ENCODE measurements at places on chromosomes 12 and 14. TPM values are rescaled to one million over a fixed set of nuclear protein-coding genes. Genes with fewer than 3 reads are reported as not detected.

DNA sequence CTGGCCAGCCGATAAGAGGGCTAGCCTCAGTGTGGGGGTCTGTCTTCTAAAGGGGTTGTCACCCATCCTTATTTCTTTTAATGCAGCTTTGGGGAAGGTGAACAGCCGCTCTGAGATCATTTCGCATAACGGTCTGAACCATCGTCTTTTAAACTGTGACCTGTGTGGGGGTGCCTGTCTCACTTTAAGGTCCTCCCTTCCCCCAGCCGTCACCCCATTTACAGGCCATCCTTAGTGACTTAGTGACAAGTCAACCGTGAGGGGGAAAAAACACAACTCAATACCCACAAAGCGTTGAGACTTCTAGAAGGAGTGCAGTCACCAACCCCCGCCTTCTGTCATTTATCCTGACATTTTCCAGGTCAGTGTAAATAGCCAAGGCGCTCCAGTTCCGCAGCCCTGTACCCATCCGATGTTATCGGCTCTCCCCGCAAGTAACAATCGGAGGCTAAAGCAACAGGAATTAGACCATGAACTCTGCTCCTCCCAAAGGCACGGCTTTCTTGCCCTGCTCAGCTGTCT is 505 bp upstream of the DENND5B start:
- peak; percentile 50 for DNase-seq

DNA sequence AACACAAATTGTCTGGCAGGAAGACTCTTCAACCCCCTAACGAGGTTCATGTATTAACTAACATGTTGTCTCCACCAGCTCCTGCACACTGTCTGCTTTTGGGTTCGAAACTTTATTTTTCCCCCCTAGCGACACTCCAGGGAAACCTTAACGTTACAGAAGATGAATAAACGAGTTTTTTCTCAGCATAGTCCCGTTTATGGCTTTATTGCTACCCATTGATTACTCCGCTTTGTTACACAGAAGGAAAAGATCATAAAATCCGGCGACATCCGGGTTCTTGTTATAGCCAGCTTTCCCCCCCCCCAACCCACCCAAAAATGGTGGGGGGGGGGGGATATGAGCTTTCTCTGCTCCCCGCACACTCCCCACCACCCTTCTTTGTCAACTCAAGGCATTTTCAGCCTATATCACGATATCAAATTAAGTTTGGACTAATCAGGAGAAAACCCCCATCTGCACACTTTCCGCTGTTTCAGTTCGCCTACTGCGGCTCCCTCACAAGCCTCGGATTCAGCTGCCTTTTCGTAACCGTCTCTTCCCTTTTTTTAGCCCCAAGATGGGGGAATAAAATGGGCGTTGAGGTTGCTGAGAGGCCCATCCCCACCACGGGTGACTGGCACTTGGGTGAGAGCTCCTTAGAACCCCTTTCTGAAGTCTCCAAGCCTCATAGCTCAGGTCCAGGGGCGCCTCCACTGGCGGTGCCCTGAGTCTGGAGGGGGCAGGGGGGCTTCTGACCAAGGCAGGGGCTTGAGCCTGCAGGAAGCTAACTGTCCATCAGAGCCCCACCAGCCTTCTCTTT is 1.4 kb upstream of the HOXC6 start:
- DNase-seq, result no peak

GRCh38 chr12:79935624-79936345 is 888 bp upstream of the PPP1R12A start:
- DNase-seq, result no peak

- DNase-seq, result no peak
Measured at GRCh38 chr14:59768855-59769375, 101.7 kb downstream of the RTN1 start.

GRCh38 chr12:40152783-40153383 is 47.0 kb upstream of the SLC2A13 start:
- peak; percentile 54 for DNase-seq

GRCh38 chr12:109995686-109996482 is at the start of gene GIT2:
GIT2 (minus strand) TSS chr12:109996368; CDS start chr12:109996224, 144 bp downstream.
- peak; percentile 97 for DNase-seq

DNA sequence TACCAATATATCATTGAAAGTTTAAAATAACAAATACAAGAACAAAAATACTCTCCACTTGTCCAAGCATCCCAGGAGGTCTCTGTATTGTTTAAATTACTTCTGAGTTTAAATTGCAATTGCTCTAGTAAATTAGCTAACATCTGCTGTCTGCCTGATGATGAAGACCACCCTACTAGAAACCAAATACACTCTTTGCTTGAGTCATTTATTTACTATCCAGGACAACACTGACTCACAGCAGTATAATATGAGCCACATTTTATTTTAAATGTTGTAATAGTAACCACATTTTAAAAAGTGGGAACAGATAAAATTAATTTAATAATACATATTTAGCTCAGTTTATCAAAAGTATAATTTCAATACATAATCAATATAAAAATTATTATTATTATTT is 62.9 kb upstream of the EEA1 start:
- no peak for DNase-seq

DNA sequence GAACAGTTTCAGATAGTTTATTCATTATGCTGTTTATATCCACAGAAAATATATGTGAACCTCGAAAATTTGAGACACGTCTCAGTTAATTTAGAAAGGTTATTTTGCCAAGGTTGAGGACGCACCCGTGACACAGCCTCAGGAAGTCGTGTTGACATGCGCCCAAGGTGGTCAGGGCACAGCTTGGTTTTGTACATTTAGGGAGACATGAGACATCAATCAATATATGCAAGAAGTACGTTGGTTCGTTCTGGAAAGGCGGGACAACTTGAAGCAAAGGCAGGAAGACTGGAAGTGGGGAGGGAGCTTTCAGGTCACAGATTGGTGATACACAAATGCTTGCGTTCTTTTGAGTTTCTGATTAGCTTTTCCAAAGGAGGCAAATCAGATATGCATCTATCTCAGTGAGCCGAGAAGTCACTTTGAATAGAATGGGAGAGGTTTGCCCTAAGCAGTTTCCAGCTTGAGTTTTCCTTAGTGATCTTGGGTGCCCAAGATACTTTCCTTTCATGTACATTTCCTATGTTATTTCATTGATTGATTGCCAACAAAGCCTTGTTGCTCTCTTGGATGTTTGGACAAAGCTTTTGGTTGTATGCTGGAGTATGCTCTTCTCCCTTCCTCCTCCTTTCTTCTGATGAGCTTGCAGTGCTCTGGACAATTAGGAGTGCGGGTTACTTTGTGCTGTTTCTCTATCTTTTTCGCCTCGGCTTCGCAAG is 3.2 kb downstream of the SNAPC1 start:
- no peak for DNase-seq

DNA sequence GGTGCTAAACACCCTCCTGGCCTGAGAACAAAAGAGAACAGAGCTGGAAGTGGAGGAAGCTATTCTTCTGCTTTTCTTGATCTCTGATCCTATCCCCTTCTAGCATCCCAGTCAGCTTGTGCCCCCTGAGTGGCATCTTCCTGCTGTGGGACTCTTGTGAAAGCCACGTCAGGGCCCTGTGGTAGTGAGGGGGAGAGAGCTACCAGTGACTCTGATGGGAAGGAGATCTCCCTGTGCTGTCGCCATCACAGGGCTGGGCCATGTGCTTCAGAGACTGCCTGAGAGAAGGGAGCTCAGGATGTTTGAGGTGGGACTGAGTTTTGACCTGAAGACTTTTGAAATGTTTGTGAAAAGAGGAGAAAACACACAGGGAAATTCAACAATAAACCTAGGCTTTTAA is 107.6 kb upstream of the FUT8 start:
- no peak for DNase-seq

DNA sequence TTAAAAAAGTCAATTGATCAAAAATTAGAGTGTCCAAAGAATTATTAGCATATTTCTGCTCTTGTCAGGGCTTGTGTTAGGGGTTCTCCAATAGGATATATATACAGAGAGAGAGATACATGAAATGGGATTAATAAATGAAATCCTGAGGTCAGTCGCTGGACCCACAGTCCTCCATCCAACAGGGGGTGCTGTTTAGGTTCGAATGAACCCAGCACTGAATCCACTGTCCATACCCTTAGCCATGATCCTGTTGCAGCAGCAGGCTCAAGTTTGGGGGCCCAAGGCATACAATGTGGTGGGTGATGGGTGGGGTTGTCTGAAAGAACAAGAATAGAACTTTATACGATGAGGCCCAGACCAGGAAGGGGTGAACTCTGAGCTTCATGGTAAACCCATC is 780 bp upstream of the MYO1H start:
- no peak for DNase-seq

GRCh38 chr12:29611906-29612305 is 114.4 kb upstream of the OVCH1 start:
- peak; percentile 20 for DNase-seq

DNA sequence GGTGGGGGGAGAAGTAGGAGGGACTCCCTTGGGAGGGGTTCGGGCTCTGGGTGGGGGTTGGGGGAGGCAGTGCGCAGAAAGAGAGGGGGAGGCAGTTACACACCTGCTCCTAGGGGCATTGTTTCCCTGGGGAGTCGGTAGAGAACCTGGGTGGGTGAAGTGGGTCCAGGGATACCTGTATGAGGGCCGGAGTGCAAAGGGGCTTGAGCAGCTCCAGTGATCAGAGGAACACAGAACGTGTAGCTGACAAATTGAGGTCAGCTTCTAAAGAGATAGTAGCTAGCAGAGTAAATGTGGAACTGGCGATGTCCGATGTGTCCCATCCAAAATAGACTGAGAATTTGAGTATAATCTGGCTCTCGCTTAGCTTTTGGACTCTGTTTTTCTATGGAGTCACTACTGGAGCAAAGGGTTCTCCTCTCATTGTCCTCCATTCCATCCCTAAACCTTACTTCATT is 502 bp downstream of the SMARCD1 start:
- peak; percentile 69 for DNase-seq

DNA sequence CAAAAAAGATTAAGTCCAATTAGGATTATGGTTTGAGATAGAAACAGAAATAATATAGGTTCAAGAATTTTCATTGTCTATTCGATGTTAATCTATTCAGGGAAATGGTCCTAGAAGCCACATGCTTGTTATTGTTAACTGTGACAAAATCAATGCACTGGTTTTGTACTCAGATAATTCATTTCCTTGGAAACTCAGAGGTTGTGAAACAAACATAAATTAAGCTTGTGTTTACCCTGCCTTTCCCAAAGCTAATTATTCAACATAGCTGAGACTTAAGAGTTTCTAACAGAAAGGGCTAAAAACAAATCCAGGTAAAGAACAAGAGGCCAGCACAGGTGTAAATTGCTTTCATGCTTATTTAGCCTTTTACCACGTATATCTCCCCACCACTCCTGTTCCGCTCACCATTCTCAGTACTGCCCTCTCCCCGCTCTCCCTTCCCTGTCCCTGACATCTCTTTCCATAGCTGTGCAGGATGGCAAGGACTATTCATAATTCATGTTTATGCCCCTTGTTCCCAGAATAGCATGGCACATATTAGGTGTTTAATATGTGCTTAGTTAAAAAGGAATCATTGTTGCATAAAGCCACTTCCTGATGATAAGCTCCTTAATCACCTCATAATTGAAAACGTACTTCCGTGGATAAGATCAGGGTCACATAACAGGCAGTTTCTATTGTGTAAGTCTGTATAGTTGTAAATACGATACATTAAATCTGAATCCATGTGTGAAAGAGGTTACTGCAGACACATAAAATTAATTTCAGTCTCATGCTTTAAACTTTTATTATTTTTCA is 131.8 kb upstream of the USP15 start:
- DNase-seq, result peak; percentile 7

DNA sequence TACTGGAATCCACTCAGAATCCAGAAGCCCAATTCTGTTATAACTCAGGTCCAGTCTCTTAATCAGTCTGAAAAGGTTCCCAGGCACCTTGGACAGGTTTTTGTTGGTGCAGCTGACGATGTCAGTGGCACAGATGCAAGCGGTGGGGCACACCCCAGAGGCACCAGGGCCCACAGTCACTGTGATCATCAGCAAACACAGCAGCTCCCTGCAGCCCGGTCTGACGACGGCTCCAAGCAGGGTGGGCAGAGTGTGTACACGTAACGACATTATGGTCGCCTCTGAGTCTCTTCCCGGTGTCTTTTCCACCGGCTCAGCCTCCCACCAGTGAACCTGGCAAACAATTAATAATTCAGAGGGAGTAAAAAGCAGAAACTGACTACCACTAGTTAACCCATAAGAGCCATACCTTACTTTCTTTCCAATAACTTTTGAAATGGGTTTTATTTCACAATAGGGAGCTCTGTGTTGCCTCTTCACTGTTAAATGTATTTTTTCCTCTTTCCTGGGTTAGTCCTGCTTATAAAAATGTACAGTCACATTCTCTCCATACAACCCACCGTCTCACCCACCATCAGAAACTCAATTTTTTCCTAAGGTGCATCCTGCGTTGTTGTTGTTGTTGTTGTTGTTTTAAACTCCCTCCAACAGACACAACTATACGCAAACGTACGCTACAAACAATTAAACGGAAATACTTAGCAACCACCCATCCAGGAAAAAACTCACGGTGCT is 521 bp upstream of the PCED1B start:
- no peak for DNase-seq

DNA sequence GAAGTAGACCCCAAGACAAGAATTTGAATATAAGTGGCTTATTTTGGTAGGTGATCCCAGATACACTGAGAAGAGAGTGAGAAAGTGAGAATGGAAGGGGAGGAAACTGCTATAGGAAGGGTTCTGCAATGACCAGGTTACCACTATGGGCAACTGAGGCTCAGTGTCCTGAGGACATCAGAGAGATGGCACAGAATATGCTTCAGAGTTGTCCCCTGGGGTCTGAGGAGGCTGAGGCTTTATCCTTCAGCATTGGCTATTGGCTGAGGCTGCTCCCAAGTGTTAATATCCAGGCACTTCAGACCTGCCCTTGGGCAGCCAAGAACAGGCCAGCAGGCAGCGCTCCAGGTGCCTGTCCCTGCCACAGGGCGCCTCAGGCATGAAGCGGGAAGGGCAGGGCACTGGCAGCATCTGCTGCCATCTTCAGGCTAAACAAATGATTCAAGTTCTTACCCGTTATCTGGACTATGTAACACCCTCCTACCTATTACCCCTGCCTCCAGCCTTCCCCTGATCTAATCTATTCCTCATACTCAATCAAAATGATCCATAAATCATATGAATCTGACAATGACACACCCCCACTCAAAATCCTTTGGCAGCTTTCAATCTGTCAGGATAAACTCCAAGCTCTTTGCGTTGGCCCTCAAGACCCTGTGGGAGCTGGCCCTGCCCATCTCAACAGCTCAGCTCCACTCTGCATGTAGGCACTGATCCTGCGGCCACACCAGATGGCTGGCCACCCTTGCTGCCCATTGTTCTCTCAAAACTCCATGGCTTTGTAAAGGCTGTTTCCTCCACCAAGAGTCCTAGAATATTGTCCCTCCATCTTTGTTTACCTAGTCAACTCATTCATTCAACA is 42.4 kb downstream of the CKAP4 start:
- DNase-seq, result no peak

RASSF9 gene
- total RNA-seq, result 2.3 TPM

SLC6A15 gene
- 0.98 TPM for total RNA-seq

ABCD2 gene
- 0.09 TPM for total RNA-seq

ZNF268 gene
- 17.4 TPM for total RNA-seq

Data from muscle of leg (tissue), 16 donors.